ENCODE measurements at places on chromosomes 16 and 17. TPM values are rescaled to one million over a fixed set of nuclear protein-coding genes. Genes with fewer than 3 reads are reported as not detected.

KRT33B gene
- under 0.01 TPM for total RNA-seq

ERCC4 gene
- total RNA-seq = 11.5 TPM

CDK3 gene
- 1.2 TPM for total RNA-seq

OR1A1 gene
- total RNA-seq = not detected

NPTX1 gene
- 0.35 TPM for total RNA-seq

TPSG1 gene
- not detected for total RNA-seq

C1QL1 gene
- 9.0 TPM for total RNA-seq

AOC3 gene
- not detected for total RNA-seq

PSME3 gene
- 85.0 TPM for total RNA-seq

TP53TG3C gene
- not detected for total RNA-seq

SOCS3 gene
- 44.0 TPM for total RNA-seq

WNT9B gene
- total RNA-seq = not detected

KRTAP2-3 gene
- total RNA-seq = 0.89 TPM

FOXL1 gene
- 11.7 TPM for total RNA-seq

TBC1D3 gene
- not detected for total RNA-seq

GOSR2 gene
- 43.0 TPM for total RNA-seq

OTOA gene
- total RNA-seq = not detected

CIITA gene
- total RNA-seq = not detected

HP gene
- total RNA-seq = not detected

KRT23 gene
- total RNA-seq = 4.3 TPM

WSCD1 gene
- total RNA-seq = not detected

MT1G gene
- total RNA-seq = 57.4 TPM

PRDM7 gene
- total RNA-seq = not detected

ZNF594 gene
- 1.6 TPM for total RNA-seq

LPO gene
- total RNA-seq = not detected

MYH8 gene
- total RNA-seq = not detected

CDYL2 gene
- 5.8 TPM for total RNA-seq

HIC1 gene
- total RNA-seq = 136 TPM

PHB1 gene
- total RNA-seq = 214 TPM

TBC1D3G gene
- not detected for total RNA-seq

GGNBP2 gene
- total RNA-seq = 37.2 TPM

SRL gene
- 0.29 TPM for total RNA-seq

DNAAF8 gene
- 2.6 TPM for total RNA-seq

HOXB9 gene
- total RNA-seq = 0.71 TPM

MYH3 gene
- under 0.01 TPM for total RNA-seq

MLKL gene
- total RNA-seq = 13.0 TPM

CORO1A gene
- total RNA-seq = 4.3 TPM

SSTR5 gene
- total RNA-seq = not detected

KIF2B gene
- not detected for total RNA-seq

RNF222 gene
- not detected for total RNA-seq

ARL17A gene
- total RNA-seq = 8.2 TPM

ANKRD40CL gene
- not detected for total RNA-seq

EFCAB5 gene
- total RNA-seq = 0.18 TPM

CHMP6 gene
- total RNA-seq = 22.7 TPM

NRN1L gene
- total RNA-seq = 0.89 TPM

HES7 gene
- total RNA-seq = 2.0 TPM

C16orf78 gene
- not detected for total RNA-seq

CCT6B gene
- 0.89 TPM for total RNA-seq
